ENCODE measurements at places on chromosomes 5 and 9.

- no peak for DNase-seq
Observed at GRCh38 chr9:123544007-123544827, 188.2 kb downstream of the CRB2 start.

DNA sequence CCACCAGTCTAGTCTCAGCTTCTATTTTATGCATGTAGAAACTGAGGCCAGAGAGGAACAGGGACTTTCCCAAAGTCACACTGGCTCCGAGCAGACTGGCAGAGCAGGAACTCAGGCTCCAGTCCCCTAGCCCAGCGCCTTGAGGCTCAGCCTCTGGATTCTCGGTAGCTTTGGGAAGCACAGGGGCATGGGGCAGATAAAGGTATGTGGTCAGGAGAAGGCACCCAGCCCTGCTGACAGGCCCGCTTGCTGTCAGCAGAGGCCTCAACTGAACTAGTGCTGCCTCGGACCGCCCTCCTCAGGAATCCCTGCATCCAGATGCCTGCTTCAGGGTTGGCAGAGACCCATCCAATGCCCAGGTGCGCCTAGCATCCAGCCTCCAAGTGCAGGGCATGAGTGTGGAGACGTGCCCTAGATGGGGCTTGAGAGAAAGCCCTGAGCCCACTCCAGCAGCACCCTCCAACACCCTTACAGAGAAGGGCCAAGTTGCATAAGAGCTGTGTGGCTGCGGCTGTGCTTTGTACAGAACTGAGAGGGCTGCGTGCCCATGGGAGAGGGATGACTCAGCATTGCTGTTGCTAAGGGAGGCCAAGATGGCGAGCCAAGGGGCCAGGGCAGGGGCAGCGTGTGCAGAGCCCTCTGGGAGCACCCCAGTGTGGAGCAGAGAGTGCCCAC, 168.6 kb downstream of the MACROH2A1 start:
- no peak for DNase-seq

GRCh38 chr9:69895185-69895584, 74.6 kb downstream of the CFAP95 start:
- no peak for DNase-seq

GRCh38 chr9:98249771-98250170, 5.7 kb downstream of the TBC1D2 start:
- no peak for DNase-seq

GRCh38 chr9:8338767-8339510, 539.4 kb upstream of the DMAC1 start:
- DNase-seq = no peak

GRCh38 chr5:4116834-4117233, 521.2 kb downstream of the IRX1 start:
- DNase-seq = no peak

- DNase-seq = no peak
Observed at GRCh38 chr9:120100595-120100994, 479.4 kb downstream of the CDK5RAP2 start.

GRCh38 chr5:75601996-75602395, 9.3 kb upstream of the ANKDD1B start:
- no peak for DNase-seq

GRCh38 chr5:146173597-146173996, 8.9 kb downstream of the LARS1 start:
- DNase-seq = no peak

DNA sequence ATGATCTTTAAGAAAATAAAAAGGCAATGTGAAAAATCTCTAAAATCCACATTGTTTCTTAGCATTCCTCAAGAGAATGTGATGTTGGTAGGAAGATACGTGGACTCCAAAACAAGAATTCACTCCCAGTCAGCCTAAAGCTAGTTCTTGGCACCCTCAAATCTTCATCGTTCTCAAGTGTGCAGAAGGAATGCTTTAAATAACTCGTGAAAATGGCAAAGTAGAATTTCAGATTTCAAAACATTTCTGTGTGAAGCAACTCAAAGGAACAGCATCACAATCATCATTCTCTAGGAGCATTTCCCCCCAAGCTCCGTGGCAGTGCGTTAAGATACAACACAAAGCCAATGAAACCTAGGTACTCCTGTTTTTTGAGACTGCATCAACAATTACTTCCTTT, 185.1 kb upstream of the DMAC1 start:
- no peak for DNase-seq

DNA sequence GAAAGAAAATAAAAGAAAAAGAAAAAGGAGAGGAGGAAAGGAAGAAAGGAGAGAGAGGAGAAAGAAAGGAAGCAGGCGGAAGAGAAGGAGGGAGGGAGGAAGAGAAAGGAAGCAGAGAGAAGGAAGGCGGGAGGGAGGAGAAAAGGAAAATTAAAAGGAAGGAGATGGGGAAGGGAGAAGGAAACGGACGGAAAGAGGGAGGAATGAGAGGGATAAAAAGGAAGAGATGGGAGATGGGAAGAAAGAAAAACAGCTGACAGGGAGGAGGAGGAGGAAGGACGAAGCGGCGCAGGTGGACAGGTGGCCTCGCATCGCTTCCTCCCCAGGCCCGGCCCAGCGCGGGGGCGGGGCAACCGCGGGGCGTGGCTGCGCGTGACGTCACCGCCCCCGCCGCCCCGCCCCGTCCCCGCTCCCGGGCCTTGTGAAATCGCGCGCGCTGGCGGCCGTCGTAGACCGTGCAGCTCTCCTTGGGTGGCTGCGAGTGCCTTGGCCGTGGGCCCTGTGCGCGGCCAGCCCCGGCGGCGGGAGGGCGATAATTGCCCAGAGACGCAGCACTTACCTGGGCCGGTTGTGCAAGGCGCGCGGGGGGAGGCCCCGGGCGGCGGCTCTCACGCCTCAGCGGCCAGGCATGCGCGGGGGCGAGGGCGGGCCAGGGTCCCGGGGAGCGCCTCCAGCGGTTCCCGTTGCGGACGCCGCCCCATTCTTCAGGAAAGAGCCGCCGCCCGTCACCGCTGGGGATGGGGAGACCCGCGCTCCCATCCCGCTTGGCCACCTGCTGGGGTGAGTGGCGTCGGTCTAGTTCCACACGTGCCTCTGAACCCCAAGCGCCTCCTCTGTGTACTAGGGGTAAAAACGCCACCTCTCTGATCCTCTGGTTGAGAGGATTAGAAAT, 49.6 kb upstream of the FOXE1 start:
- DNase-seq = peak; percentile 65

- DNase-seq = no peak
Observed at GRCh38 chr5:180592176-180592575, 877 bp upstream of the SCGB3A1 start.

- no peak for DNase-seq
Observed at GRCh38 chr5:149951138-149951749, 6.7 kb upstream of the PDE6A start.

DNA sequence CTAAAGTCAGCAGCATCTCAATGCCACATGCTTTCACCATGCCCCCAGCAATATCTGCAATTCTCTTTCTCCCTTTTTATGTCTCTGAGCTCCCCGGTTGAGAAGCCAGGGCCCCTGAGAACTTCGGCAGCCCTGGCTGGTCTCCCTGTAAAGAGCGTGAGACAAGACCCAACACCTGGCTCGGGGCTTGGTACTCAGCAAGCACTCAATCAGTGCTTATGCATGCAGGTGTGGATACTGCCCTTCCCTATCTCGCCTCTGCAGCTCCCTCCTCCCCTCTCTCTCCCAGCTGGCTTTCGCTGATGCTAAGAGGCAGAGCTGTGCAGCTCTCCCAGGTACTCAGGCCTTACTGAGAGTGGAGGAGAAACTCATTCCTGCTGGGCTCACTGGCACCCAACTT, 41.7 kb upstream of the AKNA start:
- DNase-seq = no peak

DNA sequence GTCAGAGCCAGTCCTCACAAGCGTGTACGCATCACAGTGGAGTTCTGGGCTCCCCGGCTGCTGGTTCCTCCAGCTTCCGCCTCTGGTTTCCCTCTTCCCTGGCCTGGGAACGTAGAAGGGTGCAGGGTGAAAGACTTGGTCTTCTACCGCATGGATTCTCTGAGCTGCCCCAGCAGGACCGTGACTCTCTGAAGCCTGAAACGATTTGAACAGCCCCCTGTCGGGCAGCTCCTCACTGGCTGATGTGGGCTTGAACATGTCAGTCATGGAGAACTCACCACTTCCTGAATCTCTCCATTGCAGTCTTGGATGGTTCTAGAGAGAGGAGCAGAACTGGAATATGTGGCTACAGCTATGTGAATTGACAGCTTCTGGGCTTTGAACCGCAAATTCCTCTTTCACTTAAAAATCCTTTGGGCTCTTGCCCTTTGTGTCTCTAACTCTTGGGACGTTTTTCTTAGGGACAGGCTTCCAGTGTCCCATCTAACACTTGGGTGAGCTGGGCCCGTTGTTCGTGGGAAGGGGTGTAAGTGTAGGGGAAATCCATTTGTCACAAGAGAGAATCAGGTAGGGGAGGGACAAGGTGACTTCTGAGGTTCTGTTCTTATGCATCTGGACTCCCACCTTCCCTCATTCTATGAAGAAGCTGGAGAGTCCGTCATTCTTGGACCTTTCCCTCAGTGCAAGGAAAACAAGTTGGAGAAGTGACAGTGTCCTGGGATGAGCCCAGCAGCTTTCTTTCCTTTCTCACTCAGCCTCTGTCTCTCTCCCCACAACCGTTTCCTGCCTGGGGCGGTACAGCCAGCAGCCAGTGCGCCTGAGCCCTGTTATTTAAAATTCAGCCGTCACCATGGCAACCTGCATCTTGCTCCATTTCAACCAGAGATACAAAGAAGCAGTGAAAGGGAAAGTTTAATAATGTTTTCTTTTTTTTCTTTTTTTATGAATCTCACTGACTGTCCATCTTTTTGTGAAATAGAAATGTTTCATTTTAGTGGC, 84.7 kb downstream of the PTTG1 start:
- DNase-seq = peak; percentile 47

GRCh38 chr5:177105691-177106476, 19.2 kb downstream of the FGFR4 start:
- DNase-seq = no peak

GRCh38 chr5:144332265-144332664, 161.6 kb downstream of the KCTD16 start:
- DNase-seq = no peak

GRCh38 chr5:67160985-67161384, 35.6 kb downstream of the CD180 start:
- DNase-seq = peak; percentile 39

DNA sequence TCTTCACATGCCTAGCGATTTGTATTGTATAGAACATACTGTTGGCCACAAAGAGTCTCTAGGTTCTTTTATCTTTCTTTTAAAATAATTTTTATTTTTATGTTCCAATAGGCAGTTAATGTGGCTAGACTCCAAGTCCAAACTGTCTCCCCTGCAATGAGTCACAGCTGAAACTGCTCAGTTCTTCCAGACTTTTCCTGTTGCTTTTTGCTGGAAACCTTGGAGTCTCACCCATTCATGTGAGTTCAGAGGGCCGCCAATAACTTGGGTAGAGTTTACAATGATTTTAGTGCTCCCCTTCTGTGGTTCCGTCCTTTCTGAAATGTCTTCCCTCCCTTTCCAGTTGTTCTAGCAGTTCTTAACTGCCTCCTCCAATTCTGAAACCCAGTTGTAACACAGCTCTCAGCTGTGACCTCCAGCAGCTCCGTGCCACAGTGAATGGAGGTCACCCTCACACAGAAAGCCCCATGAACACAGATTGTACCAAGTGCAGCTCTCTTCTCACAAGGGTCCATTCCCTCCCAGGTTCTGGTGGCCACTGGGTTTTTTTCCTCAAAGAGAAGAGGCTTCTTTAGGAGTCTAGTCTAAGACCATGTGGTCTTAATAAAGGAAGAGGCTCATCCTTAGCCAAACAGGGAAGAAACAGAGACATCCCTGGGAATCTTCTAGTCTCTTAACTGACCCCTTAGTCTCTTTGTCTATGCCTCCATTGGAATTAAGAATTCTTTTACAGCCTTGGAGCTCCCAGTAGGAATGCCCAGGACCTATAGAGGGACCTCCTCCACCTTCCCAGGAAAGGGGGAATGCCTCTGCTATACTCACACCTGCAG, 198.5 kb downstream of the SPOCK1 start:
- no peak for DNase-seq

DNA sequence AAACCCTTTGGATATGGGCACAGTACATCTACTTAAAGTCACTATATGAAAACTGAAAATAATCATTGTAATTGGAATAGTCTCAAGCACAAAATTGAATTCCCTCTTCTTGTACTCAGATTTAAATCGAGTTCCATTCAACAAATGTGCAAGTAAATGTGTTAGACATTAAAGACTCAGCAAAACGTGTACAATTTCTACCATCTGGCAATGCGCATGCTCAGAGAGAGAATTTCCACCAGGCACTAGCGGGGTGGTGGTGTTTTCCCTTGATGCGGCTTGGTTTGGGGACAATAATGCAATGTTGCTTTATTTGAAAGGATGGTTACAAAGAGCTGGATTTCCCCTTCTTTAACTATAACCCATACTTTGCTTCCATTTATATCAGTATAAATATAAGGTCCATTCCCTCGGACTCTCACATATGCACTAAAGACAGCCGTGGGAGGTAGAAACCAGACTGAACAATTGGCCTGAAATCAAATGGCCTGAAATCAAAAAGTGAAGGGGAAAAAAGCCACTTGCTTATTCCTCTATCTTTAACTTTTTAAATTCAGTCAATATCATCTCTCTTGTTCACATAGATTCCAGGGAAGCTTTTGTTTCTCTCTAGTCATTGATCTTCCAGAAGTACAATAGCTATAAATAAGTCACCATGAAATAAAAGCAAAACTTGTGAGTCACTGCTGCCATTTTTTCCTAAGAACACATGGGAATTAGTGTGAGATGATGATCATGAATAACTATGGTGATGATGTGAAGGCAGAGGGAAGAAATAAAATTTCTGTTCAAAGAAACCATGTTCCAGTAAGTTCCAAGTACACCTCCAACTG, 59.2 kb downstream of the ADAMTS12 start:
- no peak for DNase-seq

GRCh38 chr5:175521313-175521833, 43.0 kb downstream of the SFXN1 start:
- DNase-seq = no peak

DNA sequence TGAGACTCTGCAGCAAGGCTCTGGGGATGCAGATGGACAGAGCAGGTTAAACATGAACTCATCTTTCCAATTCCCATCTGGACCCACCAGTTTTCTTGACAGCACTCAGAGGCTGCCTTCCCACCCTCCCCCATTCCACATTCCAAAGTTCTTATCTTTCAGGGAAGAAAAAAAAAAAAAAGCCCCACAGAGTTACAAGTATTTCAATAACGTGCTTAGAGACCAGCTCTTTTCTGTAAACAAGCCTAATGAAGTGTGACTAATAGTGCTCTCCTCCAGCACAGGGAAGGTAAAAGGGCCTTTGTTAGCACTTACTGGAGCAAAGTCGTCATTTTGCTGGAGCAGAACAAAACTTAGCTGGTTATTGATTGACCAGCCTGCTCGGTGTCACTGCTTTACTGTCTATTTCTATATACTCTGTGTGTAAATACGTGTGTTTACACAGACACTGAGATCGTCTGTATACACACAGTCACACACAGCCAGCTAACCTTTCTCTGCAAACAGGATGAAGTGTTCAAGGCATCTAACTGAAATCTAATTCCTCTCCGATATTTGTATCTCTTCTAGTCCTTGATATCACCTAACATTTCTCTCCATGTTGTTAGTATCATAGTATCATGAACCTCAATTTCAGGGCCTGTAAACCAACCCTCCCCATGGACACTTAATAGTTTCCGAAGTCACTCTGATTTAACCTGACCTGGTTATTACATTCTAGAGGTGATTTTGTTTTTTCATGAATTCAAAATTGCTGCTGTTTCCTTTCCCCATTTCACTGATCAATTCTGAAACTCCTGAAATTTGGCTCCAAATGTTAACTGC, 84.9 kb downstream of the ZNF608 start:
- no peak for DNase-seq

GRCh38 chr5:67771791-67772190, 443.8 kb upstream of the PIK3R1 start:
- no peak for DNase-seq

GRCh38 chr5:6899221-6899620, 186.0 kb downstream of the TENT4A start:
- DNase-seq = no peak
